ENCODE measurements at places on chromosomes 3 and 15.

GRCh38 chr15:79244876-79245275, 37.6 kb upstream of the ANKRD34C start:
- DNase-seq = no peak

- no peak for DNase-seq
Observed at GRCh38 chr3:111769110-111769991, 89.7 kb upstream of the PHLDB2 start.

- DNase-seq = no peak
Observed at GRCh38 chr3:72328755-72329277, 519.4 kb downstream of the SHQ1 start.

DNA sequence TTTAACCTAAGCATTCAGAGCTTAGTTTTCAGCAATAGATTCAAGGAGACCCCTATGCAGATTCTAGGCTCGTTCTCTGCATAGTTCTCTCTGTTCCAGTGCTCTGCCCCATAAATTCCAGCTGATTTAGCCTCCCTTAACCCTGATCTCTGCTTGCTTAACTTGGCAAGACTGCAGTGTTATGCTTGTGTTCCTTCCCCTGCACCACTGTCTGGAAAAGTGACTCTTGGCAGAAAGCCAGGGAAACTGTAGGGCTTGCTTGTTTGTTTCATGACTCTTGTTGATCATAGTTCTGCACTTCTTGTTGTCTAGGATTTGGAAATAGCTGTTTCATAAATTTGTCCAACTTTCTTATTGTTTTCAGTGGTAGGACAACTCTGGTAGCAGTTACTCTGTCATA, 40.1 kb downstream of the ANAPC13 start:
- no peak for DNase-seq

DNA sequence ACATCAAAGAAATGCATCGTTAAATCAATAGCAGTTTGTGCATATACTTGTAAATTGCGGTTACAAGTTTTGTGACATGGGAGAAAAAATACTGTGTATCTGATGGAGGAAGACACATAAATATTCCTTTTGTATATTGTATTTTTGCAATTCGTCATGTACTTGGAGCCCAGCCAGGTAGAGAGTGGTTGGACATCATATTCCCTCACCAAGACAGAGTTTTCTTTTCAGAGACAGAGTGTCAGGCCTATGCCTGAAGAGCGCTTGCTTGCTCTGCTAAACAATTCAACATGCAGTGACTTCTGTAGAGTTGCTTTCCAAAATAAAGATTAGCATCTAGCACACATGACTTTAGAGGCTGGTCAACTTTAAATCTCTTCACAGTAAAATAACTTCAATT, 24.8 kb upstream of the MEIS2 start:
- DNase-seq = no peak

DNA sequence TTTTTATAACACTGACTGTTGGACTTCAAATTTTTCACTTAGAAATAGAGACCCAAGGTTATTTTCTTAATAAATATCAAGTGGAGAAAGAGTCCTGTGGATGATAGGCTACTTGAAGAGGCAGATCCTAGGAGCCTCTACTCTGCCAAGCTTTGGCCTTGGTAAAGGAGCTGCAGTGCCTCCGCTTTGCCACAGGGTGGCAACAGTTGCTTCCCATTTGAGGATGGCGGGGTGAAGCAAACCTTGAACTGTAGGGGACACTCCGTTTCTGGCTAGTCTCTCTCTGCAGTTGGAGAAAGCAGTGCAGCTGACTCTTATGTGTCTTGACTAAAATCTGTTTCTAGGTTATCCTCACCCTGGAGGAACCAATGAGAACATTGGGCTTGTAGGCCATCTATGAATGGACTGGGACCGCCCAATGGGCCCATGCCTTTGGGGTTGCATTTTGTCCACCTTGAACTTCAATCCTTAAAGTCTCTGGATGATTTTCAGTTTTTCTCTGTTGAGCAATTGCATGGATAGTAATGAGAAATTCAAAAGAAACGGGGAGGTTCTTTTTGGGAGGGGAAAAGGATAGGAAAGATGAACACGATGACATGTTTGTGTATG, 9.8 kb downstream of the SCG5 start:
- DNase-seq = no peak

DNA sequence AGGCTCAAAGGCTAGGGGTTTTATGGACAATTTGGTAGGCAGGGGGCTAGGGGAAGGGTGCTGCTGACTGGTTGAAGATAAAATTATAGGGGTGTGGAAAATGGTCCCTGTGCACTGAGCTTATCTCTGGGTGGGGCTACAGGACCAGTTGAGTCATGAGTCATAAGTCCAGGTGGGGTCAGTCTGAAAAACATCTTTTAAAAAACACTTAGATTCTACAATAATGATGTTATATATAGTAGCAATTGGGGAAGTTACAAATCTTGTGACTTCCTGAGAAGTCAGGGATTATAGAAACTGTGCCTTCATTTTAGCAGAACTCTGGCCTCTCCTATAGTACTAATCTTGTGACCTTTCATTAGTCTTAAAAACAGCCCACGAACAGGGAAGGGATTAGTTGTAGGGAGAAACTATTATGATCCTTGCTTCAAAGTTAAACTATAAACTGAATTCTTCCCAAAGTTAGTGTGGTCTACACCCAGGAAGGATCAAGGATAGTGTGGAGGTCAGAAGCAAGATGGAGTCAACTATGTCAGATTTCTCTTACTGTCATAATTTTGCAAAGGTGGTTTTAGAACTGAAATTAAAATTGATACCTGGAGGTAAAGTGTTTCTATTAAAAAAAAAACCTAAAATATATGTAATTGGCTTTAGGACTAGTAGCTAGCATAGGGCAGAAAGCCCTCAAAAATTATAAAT, 130.1 kb downstream of the P2RY1 start:
- no peak for DNase-seq

- no peak for DNase-seq
Observed at GRCh38 chr3:38646630-38647029, 2.9 kb downstream of the SCN5A start.

- DNase-seq = no peak
Observed at GRCh38 chr15:100198442-100198841, 143.3 kb downstream of the ADAMTS17 start.

DNA sequence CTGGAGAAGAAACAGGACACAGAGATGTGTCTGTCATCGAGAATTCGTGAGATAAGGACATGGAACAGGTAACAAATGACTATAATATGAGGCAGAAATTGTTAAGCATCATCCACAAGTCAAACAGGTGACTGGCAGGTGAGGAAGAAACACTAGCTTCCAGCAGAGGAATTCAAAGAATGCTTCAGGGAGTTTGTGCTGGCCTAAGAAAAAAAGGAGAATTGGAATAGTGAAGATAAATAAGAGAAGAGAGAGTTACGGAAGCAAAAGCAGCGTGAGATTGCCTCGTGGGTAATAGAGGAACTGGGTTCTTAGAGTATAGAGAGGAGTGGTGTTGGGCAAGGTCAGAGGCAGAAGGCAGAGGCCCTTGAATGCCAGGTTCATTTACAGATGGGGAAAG, 22.9 kb upstream of the FGF12 start:
- no peak for DNase-seq

DNA sequence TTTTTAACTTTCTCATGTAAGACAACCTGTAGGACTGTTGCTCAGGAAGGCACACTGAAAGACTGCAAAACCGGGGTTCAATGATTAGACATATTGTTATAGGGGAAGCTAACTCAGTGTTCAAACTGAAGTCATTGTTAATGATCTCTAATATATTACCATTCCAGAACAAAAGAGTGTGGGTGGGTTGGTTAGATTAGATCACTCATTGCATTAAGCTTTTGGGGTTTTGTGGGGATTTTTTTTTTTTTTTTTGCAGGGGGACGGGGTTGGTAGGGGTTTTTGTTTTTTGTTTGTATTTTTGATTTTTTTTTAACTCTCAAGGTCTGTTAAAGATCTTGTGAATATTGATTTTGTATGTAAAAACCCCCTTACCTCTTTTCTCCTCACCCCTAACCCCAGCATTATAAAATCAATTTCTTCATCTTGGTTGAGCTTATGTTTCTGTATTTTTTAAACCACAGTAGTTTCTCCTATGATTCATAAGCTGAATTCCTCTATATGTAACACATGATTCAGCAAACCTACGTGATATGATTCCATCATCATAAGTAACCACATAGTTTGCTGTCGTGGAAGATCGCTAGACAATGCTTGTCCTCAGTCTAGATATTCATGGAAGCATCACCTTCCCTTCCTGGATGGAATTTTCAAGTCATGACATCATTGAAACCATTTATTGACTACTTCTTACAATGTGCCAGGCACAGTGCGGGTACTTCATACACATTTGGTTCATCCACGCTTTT, 544.1 kb upstream of the MDFIC2 start:
- DNase-seq = no peak

GRCh38 chr15:89898614-89899294, 5.0 kb upstream of the AP3S2 start:
- DNase-seq = peak; percentile 31

- no peak for DNase-seq
Observed at GRCh38 chr3:111724694-111725093, 129.5 kb upstream of the ZBED2 start.

- DNase-seq = no peak
Observed at GRCh38 chr3:99472385-99472784, 166.0 kb upstream of the COL8A1 start.

DNA sequence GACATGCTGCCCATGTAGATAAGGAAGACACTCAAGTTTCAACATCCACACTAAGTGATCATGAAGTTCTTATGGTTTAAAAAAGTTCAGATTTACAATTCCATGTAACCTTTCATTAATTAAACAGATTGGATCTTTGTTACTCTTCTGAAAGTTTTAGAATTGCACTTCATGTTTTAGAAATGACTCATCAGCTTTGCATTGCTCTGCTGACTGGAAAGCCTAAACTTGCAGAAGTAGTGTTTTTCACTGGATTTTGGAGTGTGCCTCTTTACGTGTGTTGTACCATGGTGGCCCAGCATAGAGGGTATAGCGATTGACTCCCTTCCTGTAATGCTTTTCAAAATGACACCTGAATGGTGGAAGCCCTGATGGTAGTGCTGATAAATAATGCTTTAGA, 157.9 kb downstream of the BBX start:
- no peak for DNase-seq

GRCh38 chr3:134057006-134057653, 27.4 kb upstream of the SLCO2A1 start:
- no peak for DNase-seq

- no peak for DNase-seq
Observed at GRCh38 chr3:53238051-53238850, 17.6 kb downstream of the TKT start.

DNA sequence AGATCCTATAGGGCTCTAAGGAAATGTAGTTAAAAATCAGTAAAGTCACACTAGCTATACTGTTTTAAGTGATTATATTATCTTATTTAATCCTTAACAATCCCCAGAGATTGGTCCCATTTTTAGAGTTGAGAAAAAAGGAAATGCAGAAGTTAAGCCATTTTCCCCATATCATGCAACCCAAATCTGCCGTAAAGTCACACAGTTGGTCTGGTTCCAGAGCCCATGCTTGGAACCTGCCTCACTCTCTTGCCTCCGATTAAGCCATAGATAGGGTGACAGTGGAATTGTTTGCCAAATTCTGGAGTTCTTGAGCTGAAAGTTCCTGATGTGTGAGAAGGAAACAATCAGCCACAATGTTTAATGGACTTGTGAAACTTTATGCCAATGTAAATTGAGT, 2.3 kb upstream of the P2RY13 start:
- no peak for DNase-seq

DNA sequence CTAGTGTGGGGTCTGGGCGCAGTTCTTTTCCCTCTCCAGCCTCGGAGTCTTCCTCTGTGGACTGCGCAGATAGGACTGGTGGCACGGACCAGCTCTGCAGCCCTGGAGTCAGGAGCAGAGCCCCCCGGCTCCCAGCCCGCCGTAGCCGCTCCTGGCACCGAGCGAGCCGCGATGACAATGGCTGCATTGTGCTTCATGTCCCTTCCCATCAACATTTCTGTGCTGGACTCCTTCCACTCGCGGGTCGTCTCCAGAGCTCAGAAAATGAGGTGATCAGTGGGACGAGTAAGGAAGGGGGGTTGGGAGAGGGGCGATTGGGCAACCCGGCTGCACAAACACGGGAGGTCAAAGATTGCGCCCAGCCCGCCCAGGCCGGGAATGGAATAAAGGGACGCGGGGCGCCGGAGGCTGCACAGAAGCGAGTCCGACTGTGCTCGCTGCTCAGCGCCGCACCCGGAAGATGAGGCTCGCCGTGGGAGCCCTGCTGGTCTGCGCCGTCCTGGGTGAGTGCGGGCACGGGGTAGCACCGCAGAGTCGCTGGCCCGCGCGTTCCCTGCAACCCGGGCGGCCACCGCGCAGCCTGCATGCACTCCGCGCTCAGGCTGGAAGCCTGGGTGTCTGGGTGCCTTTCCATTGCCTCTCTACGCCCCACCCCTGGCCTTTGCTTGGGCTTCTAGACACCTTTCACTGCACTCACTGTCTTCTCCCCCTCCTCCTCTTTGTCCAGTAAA, at the start of gene TF:
TF (plus strand) TSS at position 413 of the 731 bp plus-strand sequence; CDS start at position 461, 48 bp downstream.
- no peak for DNase-seq

- DNase-seq = no peak
Observed at GRCh38 chr15:41825572-41826535, 2.0 kb upstream of the JMJD7 start.

GRCh38 chr15:65395567-65396202, 17.9 kb upstream of the IGDCC3 start:
- DNase-seq = no peak

- no peak for DNase-seq
Observed at GRCh38 chr15:82788496-82788895, 17.4 kb downstream of the FSD2 start.

DNA sequence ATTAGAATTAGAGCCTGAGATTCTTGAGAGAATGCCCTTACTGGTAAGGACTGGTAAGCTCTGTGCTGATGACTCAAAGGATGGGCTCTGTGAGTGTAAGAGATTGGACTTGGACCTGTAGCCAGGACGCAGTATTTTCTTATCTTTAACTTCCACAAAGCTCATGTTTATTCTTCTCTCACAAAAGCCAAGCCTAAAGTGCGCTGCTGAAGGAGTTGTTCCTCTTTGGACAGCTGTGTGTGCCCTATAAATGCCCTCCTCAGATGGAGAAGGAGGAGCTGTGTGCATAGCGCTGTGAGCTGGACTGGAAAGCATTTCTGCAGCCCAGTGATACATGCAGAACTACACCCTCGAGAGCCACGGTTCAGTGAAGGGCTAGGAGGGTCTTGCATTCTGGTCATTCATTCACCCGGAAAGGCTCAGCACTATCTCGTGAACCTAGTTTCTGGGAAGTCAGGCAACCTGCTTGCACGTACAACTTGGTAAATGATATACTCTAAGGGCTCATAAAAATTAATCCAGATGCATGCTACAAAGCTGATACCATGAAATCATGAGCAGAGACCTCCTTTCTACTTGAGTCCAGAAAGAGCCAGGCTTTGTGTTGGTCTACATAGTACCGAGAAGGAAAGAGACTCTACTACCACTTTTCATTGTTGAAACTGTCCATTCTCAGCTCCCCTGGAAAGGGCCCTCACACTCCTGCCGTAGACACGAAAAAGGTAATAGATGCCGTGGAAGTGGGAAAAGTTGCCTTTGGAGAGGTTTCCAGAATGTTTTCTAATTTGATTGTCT, 103.0 kb upstream of the TBL1XR1 start:
- DNase-seq = no peak

GRCh38 chr3:129118745-129119144, 2.9 kb downstream of the RAB43 start:
- no peak for DNase-seq

- no peak for DNase-seq
Observed at GRCh38 chr3:22714749-22715148, 488.4 kb upstream of the UBE2E2 start.
